EH (cell line): ENCODE measurements at places on chromosomes 11 and 22.

DNA sequence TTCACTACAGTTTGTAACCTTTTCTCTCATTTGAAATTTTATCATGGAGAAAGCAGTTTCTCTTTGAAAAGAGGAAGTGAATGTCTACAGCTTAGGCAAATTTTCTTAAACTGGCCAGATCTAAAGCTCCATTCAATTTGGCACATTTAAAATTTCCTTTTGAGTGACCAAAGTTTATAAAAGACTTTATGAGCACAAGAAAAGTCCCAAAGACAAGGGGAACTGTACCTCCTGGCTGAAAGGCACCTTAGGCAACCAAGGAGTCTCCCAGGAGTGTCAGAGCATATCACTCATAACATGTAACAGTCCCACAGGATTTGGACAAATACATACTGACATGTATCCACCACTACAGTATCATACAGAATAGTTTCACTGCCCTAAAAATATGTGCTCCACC, 41.3 kb downstream of the NARS2 start:
- DNase-seq, result no peak

DNA sequence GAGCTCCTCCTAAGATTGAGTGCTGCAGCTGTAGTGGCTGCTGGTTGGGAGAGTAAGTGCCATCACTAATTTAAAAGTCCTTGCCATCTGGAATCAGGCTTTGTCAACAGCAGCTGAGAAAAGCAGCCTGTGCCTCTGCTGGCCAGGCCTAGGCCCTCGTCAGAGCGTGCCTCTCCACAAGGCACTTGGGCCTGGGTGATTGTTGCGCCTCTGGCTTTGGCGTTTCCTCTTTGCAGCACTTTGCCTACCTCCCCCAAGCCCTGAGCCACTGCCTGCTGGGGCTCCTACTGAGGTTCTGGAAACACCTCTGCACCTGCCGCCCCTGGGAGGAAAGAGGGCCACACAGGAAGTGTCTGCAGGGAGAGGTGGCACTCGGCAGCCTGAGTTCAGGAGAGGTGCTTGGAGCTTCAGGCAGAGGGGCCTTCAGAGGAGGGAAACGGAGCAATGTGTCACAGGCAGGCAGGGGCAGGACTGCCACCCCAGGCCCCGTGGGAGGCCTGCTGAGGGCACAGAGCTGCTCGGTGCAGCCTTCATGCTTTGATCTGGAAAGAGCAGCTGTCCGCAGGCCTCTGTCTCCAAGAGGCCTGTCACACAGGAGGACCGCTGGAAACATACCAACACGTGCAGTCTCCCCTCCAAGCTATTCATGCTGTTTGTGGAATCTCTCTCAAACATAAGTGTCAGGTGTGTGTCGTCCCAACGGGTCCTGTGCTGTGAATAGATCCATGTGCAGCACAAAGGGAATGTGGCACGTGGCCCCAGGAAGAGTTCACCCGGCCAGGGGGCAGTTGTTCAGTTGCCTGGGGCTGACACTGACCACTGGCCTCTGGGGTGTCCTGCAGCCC, 61.5 kb upstream of the EMID1 start:
- DNase-seq, result no peak

DNA sequence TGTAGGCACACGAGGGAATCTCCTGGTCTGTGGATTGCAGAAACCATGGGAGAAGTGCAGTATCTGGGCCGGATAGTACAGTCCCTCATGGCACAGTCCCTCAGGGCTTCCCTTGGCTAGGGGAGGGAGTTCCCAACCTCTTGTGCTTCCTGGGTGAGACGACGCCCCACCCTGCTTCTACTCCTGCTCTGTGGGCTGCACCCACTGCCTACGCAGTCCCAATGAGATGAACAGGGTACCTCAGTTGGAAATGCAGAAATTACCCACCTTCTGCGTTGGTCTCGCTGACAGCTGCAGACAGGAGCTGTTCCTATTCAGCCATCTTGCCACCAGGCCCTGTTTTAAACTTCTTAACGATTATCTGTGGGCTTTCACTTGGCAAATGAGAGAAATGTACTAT, 157.2 kb upstream of the CARD18 start:
- DNase-seq, result no peak

DNA sequence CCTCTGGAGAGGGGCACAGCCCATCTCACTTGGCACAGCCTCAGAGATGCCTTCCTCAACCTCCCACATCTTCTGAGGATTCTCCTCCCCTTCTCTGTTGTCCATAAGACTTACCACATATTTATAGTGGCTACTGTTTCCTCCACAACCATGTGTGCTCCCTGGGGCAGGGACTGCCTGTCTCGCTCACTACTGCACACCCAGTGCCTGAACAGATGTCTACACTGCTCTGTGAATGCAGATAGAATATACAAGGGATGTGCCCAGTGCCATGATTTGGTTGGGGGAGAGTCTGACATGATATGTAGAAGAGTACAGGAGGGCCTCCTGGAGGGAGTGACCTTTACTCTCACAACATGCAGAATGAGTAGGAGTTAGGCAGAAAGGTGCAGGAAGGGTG, 67.3 kb upstream of the ANO1 start:
- no peak for DNase-seq
